Cardiac ventricle fibroblast (primary cell): ENCODE measurements at places on chromosomes 5 and 9. TPM values are rescaled to one million over a fixed set of nuclear protein-coding genes. Genes with fewer than 3 reads are reported as not detected.

Gene ANXA2R
- total RNA-seq = 2.5 and 3.6 TPM in 2 replicates

Gene COL27A1
- total RNA-seq = 3.8 and 7.6 TPM in 2 replicates

Gene FAM78A
- total RNA-seq = 0.98 and 1.3 TPM in 2 replicates

Gene WNT8A
- not detected in 2 replicates for total RNA-seq

Gene AHRR
- total RNA-seq = 2.9 and 3.0 TPM in 2 replicates

Gene ASPN
- 11.1 and 11.6 TPM in 2 replicates for total RNA-seq

Gene APBA1
- 1.7 and 2.4 TPM in 2 replicates for total RNA-seq

Gene ISOC1
- total RNA-seq = 15.6 and 20.4 TPM in 2 replicates

Gene ENHO
- not detected in 2 replicates for total RNA-seq

Gene C9orf50
- 0.12 TPM in 1 of 2 replicates, not detected in the other for total RNA-seq

Gene GZMA
- not detected in 2 replicates for total RNA-seq

Gene SH2D3C
- 1.1 and 2.5 TPM in 2 replicates for total RNA-seq

Gene OGN
- total RNA-seq = 25.6 and 25.9 TPM in 2 replicates

Gene KLF4
- total RNA-seq = 11.1 and 11.4 TPM in 2 replicates

Gene BRINP1
- 20.0 and 23.7 TPM in 2 replicates for total RNA-seq

Gene FAM200C
- total RNA-seq = 2.4 and 3.2 TPM in 2 replicates

Gene SPAG8
- total RNA-seq = 1.4 TPM in 1 of 2 replicates, not detected in the other

Gene PIP5KL1
- 0.44 and 4.5 TPM in 2 replicates for total RNA-seq

Gene C5orf15
- 54.7 and 59.1 TPM in 2 replicates for total RNA-seq

Gene PCDHGA5
- total RNA-seq = 3.0 and 3.1 TPM in 2 replicates

Gene DMGDH
- total RNA-seq = 1.1 and 2.2 TPM in 2 replicates

Gene GABBR2
- total RNA-seq = not detected in 2 replicates

Gene SLIT3
- total RNA-seq = 157 and 180 TPM in 2 replicates

Gene ALDH7A1
- 34.7 and 47.3 TPM in 2 replicates for total RNA-seq

Gene PCDH12
- 2.5 and 4.6 TPM in 2 replicates for total RNA-seq

Gene PCDHGB7
- 19.9 and 21.6 TPM in 2 replicates for total RNA-seq

Gene RAI14
- 24.1 and 27.6 TPM in 2 replicates for total RNA-seq

Gene FCHO2
- 7.9 and 10.2 TPM in 2 replicates for total RNA-seq

Gene SLC36A3
- not detected in 2 replicates for total RNA-seq

Gene SLC45A2
- total RNA-seq = not detected in 2 replicates

Gene SV2C
- not detected in 2 replicates for total RNA-seq

Gene ENTREP1
- total RNA-seq = 0.12 and 0.29 TPM in 2 replicates

Gene SPATA31C1
- not detected in 2 replicates for total RNA-seq

Gene SH3TC2
- 0.24 and 0.37 TPM in 2 replicates for total RNA-seq

Gene CYFIP2
- 1.4 and 4.5 TPM in 2 replicates for total RNA-seq

Gene FAM169A
- total RNA-seq = not detected in 2 replicates

Gene HRH2
- not detected in 2 replicates for total RNA-seq

Gene SAPCD2
- total RNA-seq = 0.34 and 0.75 TPM in 2 replicates

Gene ARHGAP26
- 2.5 and 4.4 TPM in 2 replicates for total RNA-seq

Gene UGT3A1
- total RNA-seq = not detected in 2 replicates

Gene GFM2
- 15.6 and 21.1 TPM in 2 replicates for total RNA-seq

Gene C1QTNF3
- 0.31 and 0.78 TPM in 2 replicates for total RNA-seq

Gene SPATA24
- total RNA-seq = 1.5 and 1.9 TPM in 2 replicates

Gene MELK
- 2.5 and 4.5 TPM in 2 replicates for total RNA-seq

Gene AIF1L
- total RNA-seq = 0.75 and 0.88 TPM in 2 replicates

Gene BTNL9
- 0.19 and 0.34 TPM in 2 replicates for total RNA-seq

Gene NMUR2
- not detected in 2 replicates for total RNA-seq

Gene RIMOC1
- total RNA-seq = 18.0 and 19.0 TPM in 2 replicates

Gene PCDHB5
- total RNA-seq = 1.1 and 2.2 TPM in 2 replicates

Gene PRXL2C
- total RNA-seq = 10.9 and 12.0 TPM in 2 replicates

Gene CHD1
- 20.0 and 22.7 TPM in 2 replicates for total RNA-seq

Gene GARIN3
- not detected in 2 replicates for total RNA-seq

Gene ALDH1B1
- total RNA-seq = 22.5 and 29.8 TPM in 2 replicates

Gene ZER1
- 34.2 and 40.6 TPM in 2 replicates for total RNA-seq

Gene ZDHHC21
- 1.8 and 2.5 TPM in 2 replicates for total RNA-seq
